ENCODE measurements at places on chromosomes 11 and 22.

GRCh38 chr11:114187173-114187572, 109.0 kb upstream of the NNMT start:
- DNase-seq, result no peak

GRCh38 chr22:26554956-26555355, 35.0 kb downstream of the TPST2 start:
- DNase-seq, result no peak

DNA sequence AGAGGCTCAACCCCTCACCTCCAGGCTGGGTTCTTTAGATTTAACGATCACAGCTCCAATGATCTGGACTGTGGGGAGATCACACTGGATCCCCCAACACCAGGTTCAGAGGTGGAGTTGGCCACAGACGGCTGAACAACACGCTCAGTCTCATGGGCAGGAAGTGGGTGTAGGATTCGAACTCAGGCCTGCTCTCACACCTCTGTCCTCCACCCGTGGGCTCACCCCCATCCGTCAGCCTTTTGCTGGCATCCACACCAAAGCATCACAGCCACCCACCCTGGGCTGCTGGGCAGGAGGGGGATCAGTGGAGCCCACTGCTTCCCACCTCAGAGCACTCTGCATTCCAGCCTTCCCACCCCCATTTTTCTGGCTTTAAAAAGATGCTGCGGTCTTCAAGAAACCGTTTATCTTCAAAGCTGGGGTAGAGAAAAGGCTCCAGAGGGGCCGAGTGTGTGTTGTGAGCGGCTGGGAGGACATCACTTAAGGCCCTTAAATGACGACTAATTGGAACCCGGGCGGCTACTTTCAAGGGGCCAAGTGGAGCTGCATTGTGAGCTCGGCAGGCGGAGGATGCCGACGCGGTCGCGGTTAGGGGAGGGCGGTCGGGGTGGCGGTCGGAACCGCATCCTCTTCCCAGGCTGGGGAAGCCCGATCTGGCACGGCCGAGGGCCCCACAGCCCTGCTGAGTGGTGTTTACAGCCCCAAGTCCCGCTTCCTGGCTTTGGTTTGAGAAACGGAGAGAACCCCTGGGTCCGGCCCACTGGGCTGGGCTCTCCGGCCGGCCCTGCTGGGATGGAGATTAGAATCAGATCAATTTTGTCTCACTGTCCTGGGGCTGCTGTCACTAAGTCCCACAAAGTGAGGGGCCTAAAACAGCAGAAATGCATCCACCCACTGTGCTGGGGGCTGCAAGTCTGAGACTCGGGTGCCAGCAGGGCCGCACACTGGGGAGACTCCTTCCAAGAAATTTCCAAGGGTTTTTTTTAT, 15.9 kb upstream of the FGF3 start:
- no peak for DNase-seq

DNA sequence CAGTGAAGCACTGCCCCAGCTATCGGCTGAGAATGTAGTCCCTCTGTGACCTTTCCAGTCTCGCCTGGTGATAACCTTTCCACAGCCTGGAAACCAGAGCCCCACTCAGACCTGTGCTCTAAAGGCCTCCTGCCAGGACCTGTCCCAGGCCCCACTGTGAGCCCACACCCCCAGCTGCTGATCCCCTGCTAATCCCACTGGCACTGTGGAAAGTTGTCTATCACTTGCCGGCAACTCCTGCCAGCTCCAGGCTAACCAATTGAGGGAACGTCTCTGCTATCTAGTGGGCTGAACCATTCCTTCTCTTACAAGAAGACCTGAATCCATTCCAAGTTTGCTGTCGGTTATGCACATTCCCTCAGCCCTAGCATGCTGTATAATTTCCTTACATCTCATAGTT, 328.2 kb downstream of the FAM181B start:
- no peak for DNase-seq

DNA sequence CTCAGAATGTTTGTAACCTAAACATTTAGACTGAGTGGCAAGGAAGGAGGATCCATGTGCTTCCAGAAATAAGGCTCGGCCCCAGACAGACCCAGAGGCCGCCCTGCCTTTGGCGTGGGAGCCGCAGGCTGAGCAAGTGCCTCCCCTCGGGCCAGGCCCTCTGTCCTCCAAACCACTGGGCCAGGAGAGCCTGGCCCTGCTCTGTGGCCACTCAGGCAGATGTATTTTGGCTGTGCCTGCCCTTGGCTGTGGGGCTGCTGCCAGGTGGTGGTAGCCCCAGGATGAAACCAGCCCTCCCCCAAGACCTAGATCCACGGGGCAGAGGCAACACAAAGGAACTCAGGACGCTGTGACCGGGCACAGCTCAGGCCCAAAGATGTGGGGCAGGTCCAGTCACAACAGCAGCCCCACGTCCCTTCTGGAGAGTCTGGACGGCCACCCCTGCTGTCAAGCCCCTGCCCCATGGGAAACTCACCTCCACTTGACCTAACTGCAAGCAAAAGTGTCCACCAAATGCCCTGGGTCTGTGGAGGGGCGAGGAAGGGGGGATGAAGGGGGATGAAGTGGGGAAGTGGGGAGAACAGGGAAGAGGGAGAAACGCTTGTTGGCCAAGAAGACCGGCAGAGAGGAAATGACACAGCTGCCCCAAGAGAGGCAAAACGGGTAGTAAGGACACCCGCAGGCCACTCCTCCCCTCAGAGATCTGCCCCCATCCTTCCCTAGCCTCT, 24.0 kb downstream of the PISD start:
- DNase-seq, result no peak

DNA sequence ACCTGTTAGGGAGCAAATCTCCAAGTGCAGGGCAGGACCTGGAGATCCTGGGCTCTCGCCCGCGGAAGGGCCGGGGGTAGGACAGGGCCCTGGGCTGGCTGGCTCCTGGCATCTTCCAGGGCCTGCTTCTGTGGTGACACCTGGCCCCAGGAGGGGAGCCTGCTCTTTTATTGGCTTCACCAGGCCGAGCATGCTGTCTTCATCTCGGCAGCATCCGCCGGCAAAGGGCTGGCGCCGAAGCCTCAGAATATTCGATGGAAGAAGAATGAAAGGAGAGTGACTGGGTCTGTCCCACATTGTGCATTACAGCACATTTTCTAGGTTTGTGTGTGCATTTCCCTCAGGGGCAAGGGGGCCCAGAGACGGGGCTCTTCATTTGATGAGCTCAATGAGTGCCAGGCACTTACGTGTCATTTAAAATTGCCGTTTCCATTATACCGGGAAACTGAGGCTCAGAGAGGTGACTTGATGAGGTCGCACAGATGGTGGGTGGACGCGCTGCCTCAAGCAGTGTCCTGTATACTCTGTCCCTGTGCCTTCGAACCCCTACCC, 70.0 kb downstream of the RBX1 start:
- DNase-seq, result no peak

GRCh38 chr11:89168396-89168795, 9.3 kb upstream of the TYR start:
- no peak for DNase-seq

DNA sequence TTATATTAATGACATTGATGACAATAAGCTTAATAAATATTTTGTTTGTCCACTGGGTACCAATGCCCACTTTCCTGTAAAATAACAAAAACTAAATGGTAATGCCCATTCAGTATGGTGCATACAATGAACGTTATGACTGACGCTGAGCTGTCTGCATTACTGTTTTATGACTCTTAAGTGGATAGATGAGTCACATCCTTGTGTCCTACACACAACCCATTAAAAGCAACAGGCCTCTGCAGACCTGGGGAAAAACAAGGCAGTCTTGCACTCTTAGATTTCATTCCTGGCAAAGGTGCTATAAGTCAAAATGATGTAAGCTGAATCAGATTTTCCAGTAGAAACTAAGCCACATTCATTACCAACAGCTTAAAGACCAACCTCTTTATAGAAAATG, 176.3 kb upstream of the TMEM45B start:
- DNase-seq, result peak; percentile 76

DNA sequence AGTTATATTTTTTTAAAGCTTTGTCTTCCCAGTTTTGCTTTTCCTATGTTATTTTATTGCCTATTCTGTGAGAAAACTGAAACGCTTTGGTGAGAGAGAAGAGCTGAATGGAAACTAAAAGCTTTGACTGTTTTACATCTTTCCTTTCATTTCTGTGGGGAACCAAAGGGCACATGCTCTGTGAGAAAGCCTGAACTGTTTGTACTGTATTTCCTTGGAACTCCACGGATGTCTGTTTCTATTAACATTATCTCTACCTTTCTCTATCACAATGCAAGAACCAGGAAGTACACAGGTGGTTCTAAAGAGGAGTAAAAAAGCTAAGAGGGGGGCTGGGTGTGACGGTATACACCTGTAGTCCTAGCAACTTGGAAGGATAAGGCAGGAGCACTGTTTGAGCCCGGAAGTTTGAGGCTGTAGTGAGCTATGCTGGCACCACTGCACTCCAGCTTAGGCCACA, 43.8 kb downstream of the CELF1 start:
- DNase-seq, result no peak

- DNase-seq, result no peak
Measured at GRCh38 chr11:76835928-76836612, 24.6 kb upstream of the ACER3 start.

DNA sequence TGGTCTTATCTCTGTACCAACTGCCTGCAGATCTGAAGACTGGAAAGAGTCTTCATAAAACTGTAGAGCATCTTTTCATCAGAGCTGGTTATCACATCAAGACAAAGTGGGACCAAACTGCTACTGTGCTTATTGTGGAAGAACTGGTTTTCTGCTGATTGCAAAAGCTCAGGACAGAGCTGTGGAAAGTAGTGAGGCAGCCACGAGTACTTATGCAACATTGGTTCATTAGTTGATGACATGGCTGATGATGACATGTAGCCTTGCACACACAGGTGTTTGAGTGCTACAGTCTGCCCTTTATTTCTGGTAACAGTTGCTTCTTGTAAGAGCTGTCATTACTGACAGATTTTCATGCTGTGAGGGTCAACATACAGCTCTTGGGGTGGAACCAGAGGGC, 185.4 kb upstream of the GUCY1A2 start:
- DNase-seq, result no peak

DNA sequence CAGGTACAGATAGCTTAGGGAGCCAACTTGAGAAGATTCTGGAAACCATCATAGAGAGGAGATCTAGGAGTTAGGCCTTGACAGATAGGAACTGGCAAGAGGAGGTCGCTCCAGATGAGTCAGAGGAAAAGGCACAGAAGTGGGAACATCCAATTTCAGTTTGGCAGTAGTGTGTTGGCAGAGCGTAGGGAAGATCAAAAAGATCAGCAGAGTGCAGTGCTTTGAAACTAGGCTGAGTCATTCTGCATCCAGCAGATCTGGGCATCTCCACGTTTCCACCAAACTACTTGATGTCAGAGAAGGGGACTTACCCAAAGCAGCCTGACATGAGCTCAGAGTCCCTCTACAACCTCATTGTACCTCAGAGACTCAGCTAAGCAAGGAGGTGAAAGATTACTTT, 58.5 kb downstream of the GAB4 start:
- no peak for DNase-seq

DNA sequence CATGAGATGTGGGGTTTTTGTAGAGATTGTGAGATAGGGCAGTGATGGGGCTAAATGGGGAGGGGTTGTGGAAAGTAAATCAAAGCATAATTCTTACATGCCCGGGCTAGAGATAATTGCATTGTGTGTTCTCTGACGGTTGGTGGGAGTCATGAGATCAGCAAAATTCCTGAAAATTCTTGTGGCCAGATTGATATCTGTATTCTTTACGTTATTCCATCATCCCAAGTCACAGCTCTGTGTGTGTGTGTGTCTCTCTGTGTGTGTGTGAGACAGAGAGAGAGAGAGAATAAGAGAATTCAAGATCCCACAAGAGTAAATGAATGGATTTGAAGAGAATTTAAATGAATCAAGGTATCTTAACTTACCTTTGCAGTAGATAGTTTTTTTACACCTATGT, 138.6 kb upstream of the ARHGAP20 start:
- DNase-seq, result no peak

DNA sequence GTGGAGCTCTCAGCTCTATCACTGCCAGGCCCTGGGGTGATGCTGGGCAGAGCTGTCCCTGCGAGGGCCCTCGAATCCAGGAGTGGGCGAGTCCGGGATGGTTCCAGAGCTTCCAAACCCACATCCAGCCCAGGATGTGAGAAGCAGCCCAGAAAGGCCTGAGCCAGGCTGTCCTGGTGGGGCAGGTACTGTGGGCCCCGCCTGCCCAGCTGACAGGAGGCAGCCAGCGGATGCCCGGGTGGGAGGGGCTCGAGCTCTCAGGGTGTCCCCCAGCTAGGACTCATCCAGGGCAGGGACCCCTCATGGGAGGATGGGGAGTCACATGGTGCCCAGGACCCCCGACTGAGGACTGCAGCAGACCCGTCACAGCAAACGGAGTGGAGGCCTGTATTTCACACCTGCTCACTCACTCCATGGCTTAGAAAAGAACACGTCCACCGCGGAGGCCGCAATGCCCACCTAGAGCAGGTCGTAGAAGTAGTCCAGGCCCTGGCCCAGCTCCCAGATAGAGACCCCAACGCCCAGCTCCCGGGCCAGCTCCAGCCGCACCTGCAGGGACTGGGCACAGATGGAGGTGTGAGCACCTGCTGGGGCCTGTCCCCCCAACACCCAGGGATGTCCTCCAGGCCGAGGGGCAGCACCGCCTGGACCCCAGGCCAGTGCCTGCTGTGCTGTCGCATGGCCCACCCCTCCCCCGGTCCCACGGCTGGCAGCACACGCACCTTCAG, 26.9 kb downstream of the TSPAN4 start:
- no peak for DNase-seq

- no peak for DNase-seq
Measured at GRCh38 chr22:49036513-49036912, 791.2 kb downstream of the BRD1 start.

- no peak for DNase-seq
Measured at GRCh38 chr11:20193307-20193706, 33.0 kb upstream of the DBX1 start.

DNA sequence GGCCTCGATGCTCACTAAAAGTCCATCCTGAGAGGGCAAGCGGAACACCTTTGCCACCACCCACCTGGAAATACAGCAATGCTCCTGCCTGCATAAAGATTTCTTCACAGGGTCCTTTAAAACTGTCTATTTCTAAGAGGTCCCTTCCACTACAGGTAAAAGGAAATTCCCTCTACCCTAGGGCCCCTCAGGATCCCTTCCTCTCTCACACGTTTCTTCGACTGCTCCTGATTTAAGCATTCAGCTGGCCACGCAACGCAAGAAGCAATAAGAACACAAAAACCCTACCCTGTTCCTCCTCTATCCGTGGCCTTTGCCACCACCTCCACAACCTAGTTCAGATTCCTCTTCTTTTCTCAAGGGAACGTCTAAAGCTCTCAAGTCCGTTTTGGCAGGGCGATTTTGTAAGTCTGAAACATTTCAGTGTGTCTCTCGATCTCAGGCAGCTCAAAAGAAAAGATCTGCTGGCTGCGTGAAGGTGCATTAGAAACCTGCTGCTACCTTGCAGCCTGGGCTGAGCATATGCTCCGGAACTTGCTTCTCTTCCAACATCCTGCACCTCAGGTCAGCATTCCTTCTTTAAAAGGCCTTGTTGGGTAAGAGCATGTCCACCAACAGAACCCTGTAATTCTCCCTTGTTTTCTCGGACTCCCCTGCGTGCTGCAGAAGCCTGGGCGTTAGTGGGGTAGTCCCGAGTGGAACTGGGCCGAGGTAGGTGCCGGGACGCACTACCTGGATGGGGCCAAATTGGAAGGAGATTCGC, 1.6 kb downstream of the LGR4 start:
- DNase-seq, result no peak

Measured in fibroblast of skin of left biceps (primary cell).